ENCODE measurements at places on chromosomes 3 and 15.

GRCh38 chr3:98772022-98772421 lies 8.9 kb downstream of the ST3GAL6 start:
- DNase-seq = no peak

DNA sequence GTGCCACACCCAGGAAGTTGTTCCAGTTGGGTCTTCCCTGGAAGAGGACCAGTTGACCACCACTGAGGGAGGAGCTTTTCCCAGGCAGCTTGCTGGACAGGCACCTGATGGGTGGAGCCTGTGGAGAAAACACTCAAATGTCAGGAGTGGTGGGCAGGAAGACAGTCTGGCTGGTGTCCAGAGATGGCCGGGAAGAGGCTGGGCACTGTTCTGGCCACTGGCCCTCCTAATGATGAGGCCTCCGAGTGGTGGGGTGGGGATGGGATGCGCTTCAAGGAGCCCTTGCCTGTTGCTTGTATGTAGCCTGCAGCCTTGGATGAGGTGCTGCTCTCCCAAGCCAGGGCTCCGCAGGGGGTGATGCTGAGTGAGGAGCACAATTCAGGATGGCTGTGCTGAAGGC lies 12.3 kb downstream of the PLEKHO2 start:
- DNase-seq = no peak

DNA sequence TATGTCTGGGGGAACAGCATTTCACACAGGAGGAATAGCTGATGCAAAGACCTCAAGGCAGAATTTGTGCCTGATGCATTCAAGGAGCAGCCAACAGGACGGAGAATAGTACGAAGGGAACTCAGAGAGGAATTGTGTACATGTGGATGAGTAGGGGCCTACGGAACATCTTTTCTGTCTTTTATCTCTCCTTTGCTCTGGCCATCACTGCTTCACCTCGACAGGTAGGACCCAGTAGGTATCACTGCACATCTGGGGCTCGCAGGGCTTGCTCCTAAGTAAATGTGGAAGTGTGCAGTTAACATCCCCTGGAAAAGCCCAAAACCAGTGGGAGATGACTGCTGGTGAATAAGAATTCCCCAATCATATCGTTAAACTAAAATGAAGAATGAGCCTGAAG lies 56.4 kb upstream of the POU1F1 start:
- no peak for DNase-seq

DNA sequence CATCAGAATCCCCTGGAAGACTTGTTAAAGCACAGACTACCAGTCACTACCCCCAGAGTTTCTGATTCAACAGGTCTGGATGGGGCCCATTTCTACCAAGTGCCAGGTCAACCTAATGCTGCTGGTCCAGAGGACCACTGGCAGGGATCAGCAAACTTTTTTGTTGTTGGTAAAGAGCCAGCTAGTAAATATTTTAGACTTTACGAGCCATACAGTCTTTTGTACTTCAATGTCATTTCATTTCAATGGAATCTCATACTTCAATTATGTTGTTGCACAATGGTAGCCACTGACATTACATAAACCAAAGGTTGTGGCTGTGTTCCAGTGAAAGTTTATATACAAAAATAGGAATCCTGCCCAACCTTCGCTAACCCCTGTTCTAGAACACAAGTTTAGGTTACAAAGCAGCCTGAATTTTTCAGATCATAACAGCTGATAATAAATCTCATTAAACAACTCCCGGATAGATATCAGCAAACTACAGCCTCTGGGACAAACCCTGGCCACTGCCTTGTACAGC lies 28.7 kb downstream of the ULK4 start:
- DNase-seq = no peak

DNA sequence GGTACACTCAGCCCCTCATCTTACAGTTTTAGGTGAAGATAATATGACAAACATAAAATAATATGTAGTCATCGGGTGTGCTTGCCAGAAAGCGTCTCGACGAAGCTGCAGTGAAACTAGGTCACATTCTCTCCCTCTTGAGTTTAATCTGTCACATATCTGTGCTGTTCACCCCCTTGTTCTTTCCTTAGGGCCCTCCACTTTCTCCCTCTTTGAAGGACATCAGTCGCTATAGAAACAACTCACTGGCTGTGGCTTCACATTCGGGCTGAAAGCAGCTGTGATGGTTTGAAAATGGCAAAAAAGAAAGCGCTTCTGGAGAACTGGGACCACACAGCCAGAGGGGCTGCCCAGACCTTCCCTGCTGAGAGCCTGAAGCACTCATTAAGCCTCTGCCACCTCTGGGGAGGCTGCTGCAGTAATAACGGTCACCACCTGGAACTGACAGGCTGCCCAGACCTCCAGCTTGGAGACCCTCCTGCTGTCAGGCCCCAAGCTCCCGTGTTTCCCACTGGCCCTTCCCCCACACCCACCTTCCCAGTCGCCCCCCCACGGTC lies 50.3 kb downstream of the ABTB1 start:
- peak; percentile 94 for DNase-seq

- DNase-seq = no peak
These were observed 131.6 kb downstream of the LEKR1 start for GRCh38 chr3:156957715-156958114.

GRCh38 chr15:41401904-41402267 lies 410 bp downstream of the NDUFAF1 start:
- no peak for DNase-seq

GRCh38 chr3:171649267-171649666 lies 161.0 kb downstream of the PLD1 start:
- no peak for DNase-seq

DNA sequence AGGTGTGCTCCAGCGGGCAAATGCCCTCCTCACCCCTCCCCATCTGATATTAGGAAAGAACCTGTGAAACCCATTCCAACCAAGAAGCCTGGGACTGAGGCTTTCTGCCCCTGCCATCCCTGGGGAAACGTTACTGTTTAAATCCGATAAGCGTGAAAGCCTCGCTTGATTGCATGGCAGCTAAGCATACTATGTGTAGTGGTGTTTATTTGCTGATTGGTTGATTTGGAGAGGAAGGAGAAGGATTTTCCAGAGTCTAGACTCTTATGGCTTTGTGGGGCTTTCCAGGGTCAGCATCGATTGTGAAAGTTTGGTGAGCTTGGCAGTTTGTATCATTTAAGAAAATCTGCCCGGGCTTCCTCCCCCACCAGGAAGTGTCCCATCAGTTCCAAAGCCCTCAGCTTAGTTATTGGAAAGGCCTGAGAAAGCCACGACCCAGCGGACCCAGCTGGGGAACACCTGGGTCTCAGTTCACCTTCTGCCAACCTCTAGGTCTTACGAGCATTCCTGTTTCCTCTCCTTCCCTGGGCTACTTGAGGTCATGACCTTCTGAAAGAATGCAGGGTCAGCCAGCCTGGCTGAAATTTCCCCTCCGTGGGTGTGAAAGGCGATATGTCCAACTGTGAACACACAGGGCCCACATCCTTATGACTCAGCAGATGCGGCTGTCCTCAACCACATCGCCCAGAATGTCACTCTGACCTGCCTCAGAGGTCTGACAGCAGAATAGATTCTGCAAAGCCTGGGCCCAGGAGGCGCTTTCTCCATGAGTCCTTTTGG lies 62.8 kb upstream of the HERC1 start:
- no peak for DNase-seq

DNA sequence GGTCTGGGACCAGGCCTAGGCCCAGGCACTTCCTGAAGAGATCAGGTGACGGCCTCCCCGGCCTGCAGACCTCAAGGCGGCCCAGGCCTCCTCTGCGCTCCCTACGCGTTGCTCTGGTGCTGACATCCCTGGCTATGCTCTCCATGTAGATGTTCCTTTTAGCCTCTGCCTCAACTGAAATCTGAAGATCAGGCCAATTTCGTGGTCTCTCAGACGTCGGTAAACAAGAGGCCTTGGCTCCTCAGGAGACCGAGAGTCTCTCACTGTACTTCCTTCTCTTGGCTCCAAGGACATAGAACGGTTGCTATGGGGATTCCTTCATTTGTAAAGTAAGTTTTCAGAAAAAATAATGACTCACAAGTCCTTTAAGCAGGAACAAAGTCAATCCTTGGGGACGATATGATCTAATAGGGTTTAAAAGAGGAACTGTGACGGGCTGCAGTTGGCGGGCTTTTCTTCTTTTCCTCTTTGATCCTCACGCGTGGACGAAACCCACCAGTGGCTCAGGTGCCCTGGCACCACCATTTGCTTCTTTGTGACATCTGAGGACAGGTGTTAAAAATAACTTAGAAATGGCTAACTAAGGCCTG lies 55.6 kb upstream of the CGNL1 start:
- DNase-seq = no peak

DNA sequence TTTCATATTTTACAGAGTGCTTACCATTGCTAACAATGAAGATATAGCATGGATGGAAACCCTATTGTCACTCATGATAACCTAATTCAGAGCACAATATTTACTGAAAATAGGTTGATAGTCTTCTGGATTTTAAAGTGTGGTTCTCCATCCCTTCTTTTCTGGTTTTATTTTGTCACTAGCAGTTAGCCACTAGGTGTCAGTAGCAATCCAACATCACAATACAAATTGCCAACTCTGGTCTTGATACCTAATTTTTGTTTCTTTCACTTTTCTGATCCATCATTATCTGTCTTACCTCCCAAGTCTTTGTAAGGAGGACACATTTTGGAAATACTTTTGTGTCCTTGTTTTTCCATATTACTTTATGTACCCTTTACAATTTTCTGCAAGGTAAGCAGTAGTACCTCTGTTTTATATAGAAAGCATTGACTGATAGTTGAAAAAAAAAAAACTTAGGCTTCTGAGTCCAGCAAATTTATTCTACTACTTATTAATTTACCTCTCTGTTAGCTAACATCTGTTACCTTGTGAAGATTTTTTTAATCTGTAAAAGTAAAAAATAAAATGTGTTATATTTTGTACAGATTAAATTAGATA lies 28.3 kb upstream of the CRYBG3 start:
- DNase-seq = peak; percentile 63

DNA sequence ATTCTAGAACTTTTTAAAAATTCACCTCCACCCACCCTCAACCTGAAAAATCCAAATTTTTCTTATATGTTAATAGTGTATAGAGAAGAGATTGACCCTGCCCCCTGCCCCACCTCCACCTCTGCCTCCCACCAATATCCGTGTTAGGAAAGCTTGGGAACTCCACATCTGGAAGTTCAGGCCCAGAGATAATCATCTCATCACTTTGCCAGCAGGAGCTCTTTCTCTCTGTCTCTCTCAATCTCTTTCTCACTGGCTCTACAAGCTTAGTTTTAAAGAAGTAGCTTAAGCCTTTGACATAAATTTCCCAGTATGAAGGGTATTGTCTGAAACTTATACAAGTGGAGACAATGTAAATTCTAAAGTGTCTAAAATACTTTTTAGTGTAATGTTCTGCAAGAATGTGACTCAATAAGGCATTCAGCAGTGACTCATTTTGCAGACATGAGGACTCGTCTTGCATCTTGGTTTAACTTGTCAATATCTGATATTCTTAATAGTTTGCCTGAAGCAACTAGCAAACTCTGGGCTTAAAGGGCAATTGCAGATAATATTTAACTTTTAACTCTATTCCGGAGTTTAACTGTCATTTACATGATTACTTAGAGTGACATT lies 299.8 kb upstream of the EPHA3 start:
- no peak for DNase-seq

- no peak for DNase-seq
These were observed 190.4 kb downstream of the DIPK2A start for GRCh38 chr3:144162042-144162441.

DNA sequence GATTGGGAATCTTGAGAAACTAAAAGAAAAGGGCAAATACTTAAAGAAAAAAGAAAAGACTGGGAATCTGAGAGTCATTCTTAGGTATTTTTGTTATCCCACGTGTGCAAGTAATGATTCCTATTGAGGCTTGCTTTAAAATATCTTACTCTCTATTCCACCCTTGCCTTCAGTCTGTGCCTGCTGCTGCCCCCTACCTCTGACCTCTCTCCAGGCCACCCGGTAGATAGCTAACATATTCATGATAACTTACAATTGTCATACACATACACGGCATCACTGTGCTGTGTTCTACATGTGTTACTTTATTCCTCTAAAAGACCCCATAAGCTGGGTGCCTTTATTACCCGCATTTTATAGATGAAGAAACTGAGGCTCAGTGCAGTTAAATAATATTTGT lies 27.8 kb upstream of the ATP13A3 start:
- DNase-seq = no peak

GRCh38 chr3:152176241-152176640 lies 92.5 kb upstream of the MBNL1 start:
- no peak for DNase-seq

- no peak for DNase-seq
These were observed 2.6 kb downstream of the TNIK start for GRCh38 chr3:171457607-171458061.

- no peak for DNase-seq
These were observed 33.5 kb downstream of the PRR23E start for GRCh38 chr3:127226457-127226856.

GRCh38 chr3:100665230-100665629 lies 44.1 kb upstream of the TFG start:
- DNase-seq = no peak

DNA sequence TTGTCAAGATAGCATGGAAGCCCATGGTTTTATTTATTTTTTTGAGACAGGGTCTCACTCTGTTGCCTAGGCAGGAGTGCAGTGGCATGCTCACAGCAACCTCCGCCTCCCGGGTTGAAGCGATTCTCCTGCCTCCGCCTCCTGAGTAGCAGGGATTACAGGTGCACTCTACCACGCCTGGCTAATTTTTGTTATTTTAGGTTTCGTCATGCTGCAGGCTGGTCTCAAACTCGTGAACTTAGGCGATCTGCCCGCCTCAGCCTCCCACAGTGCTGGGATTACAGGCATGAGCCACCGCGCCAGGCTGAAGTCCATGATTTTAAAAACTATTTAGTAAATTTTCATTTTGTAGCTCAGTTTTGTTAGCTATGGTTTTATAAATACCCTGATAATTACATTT lies 2.7 kb upstream of the ACTR8 start:
- DNase-seq = no peak

- DNase-seq = no peak
These were observed 103.4 kb downstream of the ARRDC4 start for GRCh38 chr15:98063871-98064270.

DNA sequence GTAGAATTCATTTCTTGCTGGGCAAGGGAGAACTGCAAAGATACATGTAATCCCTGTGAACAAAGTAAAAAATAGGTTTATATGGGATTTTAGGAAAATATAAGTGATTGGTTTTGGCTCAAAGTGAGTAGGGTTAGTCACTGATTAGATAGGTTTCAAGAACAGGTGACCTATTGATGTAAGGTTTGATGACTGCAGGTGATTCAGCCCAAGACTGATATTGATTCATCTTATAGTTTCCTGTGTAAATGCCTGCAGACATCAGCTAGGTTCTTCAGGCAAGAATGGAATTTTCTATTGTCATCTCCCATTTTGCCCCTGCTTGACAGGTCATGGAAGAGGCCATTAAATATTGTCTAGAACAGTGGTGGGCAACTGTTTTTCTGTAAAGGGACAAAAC lies 23.9 kb upstream of the ARID3B start:
- DNase-seq = no peak

GRCh38 chr3:194688200-194688740 lies 2.6 kb downstream of the FAM43A start:
- DNase-seq = no peak

- DNase-seq = no peak
These were observed 192.9 kb upstream of the SLITRK3 start for GRCh38 chr3:165389064-165389463.

- peak; percentile 86 for DNase-seq
These were observed 457.6 kb downstream of the PDCD6IP start for GRCh38 chr3:34256021-34256420.

- DNase-seq = no peak
These were observed 12.6 kb downstream of the ABHD6 start for GRCh38 chr3:58250093-58250707.

Measured in DMS79 treated with DMSO at 0.1 percent for 48 hours (cell line).